Pancreas (tissue), 10 donors: ENCODE measurements at places on chromosomes 6 and 20.
A peak's percentile ranks its signal among the peaks of the same experiment; 100 is the strongest.

DNA sequence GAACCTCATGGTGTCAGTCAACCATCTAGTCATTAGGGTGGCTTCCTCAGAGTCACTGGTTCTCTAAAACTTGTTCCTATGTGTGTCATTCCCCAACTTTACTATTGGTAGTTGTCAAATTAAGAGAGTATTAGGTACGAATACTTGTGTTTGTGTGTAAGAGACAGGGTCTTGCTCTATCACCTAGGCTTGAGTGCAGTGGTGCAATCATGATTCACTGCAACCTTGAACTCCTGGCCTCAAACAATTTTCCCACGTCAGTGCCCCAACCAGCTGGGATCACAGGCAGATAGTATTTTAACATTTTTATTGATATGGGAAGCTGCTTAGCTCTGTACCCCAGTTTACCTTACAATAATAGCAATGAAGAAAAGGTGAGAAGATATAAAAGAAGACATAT, 50.6 kb downstream of the BMP6 start:
- no peak for DNase-seq

DNA sequence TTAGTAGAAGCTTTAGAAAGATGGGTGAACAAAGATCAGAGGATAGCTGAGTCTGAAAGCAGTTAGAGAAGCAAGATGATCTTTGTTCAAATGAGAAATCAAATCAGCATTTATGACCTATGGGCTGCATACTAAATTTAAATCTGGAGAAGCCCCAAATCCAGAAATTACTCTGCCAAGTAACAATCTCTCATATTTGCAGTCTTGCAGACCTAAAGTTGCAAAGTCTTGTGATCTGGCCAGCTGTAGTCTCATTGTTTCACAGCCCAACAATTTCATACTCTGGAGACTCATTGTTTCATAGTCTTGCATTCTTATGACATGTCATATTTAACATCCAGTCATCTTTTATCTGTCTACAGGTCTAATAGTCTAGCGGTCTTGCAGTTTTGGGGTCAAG, 364.9 kb upstream of the RSPO3 start:
- no peak for DNase-seq

DNA sequence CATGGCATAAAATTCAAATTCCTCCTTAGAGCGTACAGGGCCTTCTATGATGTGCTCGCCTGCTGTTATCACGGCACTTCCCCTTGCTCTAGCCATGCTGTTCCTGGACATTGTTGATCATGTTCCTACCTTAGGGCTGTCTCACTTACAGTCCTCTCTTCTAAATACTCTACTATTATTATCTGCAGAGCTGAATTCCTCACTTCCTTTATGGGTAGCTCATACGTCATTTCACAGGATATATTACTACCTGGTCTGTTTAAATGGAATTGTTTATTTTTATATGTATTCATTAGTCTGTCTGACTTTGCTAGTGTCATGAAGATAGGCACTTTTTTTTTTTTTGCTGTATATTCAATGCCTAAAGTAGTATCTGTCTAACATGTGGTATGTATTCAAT, 94.7 kb upstream of the FLRT3 start:
- DNase-seq = no peak

DNA sequence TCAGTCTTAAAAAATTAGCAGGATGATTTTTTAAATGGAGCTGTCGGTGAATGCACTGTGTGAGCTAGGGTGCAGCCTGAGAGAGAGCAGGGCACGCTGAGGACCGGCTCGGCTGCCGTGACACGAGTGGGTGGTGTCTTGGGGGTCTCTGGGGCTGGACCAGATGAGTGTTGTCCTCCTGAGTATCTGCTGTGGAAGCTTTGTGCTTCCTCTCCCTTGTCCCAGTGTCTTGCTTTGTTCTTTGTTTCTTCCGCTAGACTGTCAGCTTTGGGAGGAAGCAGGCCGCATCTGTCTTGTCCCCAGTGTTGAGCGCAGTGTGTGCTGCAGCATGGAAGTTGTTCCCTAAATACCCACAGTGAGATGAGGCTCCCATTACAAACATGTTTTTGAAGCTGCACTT, 89.4 kb downstream of the RTN4IP1 start:
- DNase-seq = no peak

DNA sequence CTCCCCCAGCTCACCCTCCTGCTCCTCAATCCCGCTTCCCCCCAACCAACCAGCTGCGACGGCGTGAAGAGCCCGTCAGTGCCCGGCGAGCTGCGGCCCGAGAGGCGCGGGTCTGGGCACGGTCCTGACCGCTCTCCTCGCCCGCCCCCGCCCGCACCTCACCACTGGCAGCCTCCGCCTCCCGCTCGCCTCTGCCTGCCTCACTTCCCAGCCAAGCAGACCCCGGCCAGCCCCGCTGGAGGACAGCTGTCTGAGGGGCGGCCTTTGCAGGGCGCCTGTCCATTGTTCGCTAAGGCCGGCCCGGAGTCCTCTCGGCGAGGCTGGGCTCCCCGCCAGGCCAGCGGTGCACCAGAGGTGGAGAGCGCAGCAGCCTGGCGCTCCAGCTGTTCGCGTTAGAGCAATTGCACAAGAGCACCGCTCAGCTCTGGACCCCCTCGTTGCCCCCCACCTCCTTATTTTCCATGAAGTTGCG, 1.3 kb downstream of the SOBP start:
- peak; percentile 82 for DNase-seq
